ENCODE measurements at places on chromosomes 12 and 14.

DNA sequence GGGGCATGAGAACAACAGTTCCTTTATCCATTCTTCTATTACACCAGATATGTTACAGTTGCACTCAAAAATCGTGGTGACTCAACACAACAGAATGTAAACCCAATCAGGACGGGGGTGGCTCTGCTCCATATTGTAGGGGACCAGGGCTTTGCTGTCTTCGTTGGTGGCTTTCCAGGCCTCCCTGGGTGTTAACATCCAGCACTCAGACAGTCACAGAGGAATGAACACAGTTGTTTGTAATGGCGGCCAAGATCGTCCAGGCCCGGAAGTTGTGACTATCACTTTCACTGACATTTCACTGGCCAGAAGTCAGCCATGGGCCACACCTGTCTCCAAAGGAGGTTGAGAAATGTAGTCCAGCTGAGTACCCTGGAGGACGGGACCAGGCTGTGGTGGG is 204.1 kb downstream of the CACNA1C start:
- DNase-seq, result no peak

DNA sequence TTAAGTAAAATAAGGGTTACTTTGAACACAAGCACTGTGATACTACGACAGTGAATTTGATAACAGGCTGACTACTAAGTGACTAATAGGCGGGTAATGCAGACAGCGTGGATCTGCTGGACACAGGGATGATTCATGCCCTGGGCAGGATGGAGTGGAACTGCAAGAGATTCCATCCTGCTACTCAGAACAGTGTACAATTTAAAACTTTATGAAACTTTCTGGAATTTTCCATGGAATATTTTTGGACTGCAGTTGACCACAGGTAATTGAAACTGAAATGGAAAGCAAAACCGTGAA is 46.0 kb downstream of the YEATS4 start:
- DNase-seq, result no peak

GRCh38 chr14:75373616-75374015 is 54.2 kb upstream of the JDP2 start:
- DNase-seq, result no peak

- no peak for DNase-seq
Measured at GRCh38 chr14:68616221-68616902, 176.5 kb downstream of the ZFP36L1 start.

DNA sequence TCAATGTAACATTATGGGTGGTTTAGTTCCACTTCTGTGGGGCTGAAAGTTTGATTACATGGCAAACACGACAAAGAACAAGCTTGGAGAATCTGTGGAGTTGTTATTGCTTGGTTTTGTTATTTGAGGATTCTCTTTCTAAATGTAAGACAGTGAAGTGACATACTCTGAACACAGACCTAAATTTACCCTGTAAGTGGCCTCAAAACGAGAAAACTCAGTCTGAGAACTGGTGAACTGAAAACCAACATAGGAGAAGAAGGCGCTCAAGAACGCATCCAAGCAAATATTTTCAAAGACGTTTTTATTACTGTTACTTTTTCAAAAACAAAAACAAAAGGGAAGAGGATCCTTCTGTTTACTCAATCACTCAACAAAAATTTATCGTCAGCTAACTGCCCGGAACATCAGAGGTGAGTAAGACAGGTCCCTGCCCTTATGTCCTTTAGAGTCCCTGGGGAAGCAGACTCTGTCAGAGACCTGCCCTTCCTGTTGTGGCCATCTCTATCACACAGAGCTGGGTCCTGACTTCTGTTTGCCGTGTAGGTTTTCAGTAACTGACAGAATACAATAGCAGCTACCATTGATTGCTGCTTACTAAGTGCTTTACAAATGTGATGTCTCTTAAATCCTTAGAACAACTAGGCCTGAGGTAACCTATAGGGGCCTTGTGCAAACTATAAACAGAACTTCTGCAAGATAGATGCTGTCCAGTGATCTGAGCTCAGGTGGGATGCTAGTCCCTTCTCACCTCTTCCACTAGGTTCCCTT is 79.3 kb upstream of the C12orf71 start:
- no peak for DNase-seq

DNA sequence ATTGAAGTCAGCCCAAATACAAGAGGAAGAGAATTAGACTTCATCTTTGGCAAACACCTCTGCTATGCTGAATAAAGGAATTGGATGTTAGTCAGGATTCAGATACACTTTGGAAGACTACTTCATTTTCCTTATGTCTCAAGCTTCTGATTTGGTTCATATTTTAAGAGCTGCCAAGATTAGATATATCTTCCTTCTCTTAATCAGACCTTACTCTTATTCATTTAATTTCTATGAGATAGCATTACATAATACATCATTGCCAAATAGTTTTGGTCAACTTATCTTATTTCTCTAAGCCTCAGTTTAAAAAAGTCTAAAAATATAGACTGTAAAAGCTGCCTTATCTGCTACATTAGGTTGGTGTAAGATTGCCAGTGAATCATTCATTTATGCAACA is 330.6 kb upstream of the NAV3 start:
- no peak for DNase-seq

DNA sequence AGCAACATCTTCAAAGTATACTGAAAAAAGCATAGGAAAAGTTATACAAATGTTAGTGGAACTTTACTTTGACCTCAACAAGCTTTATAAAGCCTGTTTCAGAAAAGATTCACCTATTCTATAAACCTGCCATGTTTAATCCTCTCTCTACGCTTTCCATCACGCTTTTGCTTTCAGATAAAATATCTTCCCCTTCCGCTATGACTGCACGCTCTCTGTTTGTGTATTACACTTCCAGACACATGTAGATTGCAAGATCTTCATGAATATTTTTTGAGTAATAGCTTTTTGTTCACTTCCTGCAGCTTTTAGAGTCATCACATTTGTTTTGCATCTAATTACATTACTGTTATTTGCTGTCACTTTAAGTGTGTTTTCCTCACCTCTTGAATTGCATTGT is 271.4 kb downstream of the RASSF9 start:
- DNase-seq, result no peak

GRCh38 chr12:28540324-28540714 is 350.1 kb downstream of the CCDC91 start:
- no peak for DNase-seq

All from activated T-cell treated with anti-CD3 and anti-CD28 coated beads, Interleukin-2, amount 50 U/mL, for 72 hours (primary cell).